ENCODE measurements at places on chromosomes 3 and 15.
A peak's percentile ranks its signal among the peaks of the same experiment; 100 is the strongest.

DNA sequence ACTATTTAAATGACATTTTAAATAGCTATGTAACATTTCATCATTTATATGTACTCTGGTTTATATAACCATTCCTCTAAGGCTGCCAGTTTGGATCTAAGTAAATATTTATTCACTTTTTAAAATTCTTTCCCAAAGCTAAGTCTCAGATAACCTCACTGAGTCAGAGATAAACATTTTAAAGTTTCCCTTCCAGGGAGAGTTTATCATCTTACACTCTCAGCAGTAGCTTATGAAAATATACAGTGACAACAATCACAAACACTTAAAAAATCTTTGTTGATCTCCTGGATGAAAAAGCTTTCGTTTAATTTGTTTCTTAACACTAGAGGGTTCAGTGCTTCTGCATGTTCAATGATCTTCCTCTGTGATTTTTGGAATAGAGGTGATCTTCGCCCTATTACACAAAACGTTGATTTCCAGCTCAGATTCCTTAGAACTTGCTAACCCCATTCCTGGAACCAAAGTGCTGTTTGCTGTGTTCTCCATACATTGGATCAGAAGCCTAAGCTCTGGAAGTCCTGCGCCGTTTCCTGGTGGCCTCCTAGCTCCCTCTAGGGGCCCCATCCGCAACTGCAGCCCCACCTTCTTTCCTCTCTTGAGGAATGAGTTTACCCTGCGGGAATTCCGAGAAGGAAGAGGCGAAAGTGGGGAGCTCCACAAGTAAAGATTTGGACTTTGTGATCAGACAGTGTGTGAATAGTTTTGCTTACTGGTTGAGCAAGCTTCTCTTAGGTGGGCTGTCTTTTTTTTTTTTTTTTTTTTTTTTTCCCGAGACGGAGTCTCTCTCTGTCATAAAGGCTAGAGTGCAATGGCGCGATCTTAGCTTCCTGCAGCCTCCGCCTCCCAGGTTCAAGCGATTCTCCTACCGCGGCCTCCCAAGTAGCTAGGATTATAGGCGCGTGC lies 29.3 kb upstream of the SACM1L start:
- peak; percentile 21 for DNase-seq

GRCh38 chr3:165835431-165835830 lies 1.8 kb downstream of the BCHE start:
- DNase-seq: no peak

DNA sequence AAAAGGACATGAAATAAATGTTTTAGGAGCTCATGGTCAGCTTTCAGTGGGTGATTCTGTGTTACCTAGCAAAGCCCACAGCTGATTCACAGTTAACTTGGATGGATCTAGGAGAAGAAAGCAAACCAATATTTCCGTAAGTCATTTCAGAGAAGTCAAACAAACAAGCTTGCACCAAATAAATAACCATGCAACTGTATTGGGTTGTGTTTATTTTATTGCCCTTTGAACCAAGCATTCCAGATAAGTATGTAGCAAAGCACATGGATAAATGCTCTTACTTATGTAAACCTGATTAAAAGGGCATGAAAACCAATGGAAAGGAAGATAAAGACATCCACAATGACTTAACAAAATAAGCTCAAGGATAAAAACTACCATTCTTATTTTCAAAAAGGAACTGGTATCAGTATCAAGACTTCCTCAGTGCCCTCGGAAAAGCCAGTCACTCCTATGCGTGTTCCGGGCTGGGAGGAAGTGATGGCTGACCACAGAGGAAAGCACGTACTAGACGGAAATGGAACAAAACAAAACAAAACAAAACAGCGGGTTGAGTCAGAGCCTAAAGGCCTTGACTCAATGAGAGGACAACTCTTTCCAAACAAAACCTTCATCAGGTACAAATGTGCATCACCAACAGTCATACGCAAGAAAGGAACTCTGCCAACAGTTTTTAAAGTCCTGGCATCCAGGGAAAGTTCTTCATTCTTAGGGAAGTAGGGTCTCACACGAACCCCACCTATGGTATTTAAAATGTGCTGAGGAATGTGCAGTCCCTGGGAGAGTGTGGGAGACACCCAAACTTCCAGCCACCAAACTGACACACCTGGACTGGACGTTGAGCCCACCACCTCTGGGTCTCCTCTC lies 103.3 kb downstream of the SNRK start:
- peak; percentile 33 for DNase-seq

DNA sequence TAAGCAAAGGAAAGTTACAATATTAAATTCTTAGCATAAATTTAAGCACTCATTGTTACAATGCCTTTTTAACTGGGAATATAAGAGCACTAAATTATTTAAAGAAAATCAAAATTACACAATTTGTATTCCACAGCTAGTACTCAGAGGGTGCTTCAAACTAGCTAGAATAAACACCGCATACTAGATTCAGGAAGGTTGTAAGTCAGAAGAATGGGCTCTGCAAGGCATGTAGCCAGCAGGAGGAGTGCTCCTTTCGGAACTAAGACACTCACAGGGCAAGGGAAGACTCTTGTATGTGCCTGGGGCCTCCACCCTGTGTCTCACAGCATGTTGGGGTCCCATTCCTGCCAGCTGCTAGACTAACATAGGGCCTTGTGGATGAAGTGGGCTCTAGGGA lies 327.7 kb upstream of the ALCAM start:
- DNase-seq: no peak

GRCh38 chr15:44033894-44034293 lies 161.2 kb downstream of the FRMD5 start:
- no peak for DNase-seq

DNA sequence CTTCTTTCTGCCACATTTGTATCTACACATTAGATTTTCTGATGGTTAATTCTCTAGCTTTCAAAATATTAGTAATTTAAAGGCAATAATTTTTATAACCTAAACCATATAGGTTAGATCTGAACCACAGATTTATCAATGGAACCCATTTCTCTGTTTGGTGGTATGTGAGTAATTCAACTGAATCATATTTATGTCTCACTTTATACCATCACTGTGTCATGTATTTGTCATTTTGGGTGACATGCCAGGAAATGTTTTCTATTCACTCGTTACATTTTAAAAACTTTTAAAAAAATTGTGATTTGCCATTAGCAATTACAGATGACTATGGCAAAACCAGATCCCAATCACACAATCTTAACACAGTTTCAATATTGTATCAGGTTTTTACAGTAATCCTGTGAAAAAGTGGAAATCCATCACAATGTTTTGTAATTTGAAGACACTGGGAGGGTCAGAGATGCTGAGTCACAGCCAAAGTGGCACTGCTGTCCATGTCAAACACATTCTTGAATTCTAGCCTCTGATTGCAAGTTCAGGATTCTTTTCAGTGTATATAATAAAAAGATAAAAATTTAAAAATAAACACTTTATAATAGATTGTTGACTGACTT lies 356.0 kb upstream of the RBMS3 start:
- DNase-seq: no peak

DNA sequence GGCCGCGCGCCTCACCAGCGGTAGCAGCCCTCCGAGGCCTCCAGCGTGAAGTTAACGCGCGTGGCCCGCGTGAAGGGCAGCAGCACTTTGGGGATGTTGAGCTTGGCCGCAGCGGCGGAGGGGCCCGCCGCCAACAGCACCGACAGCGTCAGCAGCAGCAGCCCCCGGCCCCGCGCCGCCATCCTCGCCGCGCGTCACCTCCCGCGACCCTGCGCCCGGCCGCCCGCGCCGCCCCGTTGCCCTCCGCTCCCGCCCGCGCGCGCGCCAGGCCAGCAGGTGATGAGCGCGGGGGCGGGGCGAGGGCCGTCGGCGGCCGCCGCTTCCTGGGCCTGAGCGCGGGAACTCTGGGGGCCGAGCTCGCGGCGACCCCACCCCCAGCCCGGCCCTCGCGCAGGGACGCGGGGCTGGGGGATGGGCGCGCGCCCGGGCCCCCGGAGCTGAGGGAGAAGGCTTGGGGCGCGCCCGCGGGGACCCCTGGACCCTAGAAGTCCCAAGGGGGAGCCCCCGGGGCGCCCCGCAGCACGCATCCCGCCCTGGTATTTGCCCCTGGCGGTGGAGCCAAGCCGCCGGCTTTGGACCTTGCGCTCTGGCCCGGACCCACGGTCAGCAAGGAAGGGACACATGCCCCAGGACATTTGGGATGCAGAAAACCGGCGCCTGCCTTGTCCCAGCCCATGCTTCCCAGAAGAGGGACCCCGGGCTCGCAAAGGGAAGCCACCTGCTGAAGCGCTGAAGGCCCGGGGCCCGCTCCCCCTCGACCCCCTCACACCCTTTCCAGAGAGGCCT lies at the start of gene NUP210:
Gene NUP210, minus strand, starts transcription at position 278 of the 786 bp plus-strand sequence. Its CDS starts 96 bp downstream, at position 182.
- DNase-seq: no peak

DNA sequence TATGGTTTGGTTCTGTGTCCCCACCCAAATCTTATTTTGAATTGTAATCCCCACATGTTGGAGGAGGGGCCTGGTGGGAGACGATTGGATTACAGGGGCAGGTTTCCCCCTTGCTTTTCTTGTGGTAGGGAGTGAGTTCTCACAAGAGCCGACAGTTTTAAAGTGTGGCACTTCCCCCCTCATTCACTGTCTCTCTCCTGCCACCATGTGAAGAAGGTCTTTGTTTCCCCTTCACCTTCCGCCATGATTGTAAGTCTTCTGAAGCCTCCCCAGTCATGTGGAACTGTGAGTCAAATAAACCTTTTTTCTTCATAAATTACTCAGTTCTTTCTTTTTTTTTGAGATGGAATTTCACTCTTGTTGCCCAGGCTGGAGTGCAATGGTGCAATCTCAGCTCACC lies 124.9 kb downstream of the IQCH start:
- no peak for DNase-seq

DNA sequence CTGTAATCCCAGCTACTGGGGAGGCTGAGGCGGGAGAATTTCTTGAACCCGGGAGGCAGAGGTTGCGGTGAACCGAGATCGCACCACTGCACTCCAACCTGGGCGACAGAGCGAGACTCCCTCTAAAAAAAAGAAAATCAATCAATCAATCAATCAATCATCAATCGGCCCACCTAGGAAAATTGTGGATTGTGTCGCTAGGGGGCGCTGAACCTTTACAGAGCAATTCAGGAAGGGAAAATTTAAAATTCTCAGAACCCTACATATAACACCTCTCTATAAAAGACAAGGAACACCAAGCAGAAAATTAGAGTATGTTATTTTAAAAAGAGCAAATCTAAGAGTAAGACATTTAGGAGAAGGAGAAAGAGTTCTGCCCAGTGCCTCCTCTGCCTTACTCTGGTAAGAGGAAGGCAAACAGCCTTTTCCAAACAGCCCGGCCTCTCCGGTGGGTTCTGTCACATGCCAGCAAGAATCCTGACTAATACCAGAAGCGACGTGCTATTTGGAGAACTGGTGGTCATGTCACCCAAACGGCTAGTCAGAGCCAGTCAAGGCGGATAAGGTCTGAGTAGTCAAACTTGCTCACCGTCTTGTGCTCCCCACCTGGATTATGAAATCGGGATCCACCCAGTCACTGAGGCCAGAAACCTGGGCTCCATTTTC lies 22.3 kb upstream of the SMCO1 start:
- peak; percentile 29 for DNase-seq

- DNase-seq: no peak
Measured at GRCh38 chr3:194376241-194376560, 6.7 kb upstream of the LRRC15 start.

- no peak for DNase-seq
Measured at GRCh38 chr3:146543461-146544001, 876 bp downstream of the PLSCR1 start.

DNA sequence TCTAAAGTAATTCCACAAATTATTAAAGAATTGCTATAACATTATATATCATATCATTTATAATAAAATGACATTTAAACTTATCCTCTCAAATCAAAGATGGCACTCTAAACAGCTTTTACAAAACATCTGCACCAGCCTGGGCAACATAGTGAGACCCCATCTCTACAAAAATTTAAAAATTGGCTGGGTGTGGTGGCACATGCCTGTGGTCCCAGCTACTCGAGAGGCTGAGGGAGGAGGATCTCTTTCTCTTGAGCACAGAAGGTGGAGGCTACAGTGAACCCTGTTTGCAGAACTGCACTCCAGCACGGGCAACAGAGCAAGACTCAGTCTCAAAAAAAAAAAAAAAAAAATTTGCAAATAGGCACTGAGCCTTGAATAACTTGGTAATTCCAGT lies 63.1 kb downstream of the PIK3CB start:
- no peak for DNase-seq

DNA sequence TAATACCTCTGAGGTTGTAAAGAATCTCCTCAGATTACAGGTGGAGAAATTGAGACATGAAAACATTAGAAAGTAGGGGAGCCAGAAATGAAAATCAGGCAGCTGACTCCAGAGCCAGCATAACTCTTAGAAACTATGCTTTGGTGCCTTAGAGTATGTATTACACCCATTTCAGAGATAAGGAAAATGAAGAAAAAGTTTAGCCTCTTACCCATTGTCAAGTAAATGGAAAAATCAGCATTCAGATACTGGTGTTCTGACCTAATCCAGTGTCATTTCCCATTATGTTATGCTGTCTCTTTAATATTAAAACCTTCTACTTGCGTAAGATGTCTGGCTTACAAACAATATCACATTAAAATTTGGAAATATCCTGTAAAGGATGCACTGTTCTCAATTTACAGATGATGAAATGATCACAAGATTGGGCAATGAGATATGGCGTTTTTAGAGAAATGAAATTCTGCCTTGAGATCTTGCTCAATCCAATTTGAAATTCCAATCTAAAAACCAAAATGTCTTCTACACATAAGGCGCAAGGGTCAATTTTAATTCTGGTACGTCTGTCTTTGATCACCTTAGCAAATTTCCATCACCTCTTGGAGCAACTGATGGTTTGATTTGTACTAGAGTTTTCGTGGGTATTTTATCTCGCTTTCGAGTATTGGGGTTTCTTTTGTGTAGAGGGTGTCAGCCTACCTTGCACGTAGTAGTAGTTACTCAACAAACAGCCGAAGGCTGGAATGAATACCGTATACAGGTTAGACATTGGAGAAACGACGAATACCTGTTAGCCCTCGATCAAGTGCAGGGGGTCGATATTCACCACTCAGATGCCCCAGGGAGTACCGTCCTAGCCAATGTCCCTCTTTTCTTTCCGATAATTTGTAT lies 902 bp upstream of the ZCWPW2 start:
- DNase-seq: no peak

- no peak for DNase-seq
Measured at GRCh38 chr3:100503448-100503847, 11.0 kb downstream of the TMEM45A start.

DNA sequence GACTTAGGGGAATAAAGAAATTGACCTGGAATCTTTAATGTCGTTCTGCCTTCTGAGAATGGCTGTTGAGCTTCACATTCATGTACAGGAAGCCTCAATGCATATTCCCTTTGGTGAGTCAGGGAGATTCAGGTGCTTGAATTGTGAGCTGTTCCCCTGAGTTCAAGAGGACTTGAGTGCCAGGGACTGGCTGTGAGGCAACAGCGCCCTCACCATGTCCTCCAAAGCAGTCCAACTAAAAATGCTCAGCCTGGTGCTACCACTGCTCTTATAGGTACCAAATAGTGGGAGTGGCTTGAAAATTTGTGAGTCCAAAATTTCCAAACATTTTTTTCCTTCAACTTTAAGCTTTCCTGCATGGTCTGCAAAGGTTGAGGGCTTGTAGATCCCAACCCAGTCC lies 54.1 kb downstream of the LEO1 start:
- DNase-seq: no peak

DNA sequence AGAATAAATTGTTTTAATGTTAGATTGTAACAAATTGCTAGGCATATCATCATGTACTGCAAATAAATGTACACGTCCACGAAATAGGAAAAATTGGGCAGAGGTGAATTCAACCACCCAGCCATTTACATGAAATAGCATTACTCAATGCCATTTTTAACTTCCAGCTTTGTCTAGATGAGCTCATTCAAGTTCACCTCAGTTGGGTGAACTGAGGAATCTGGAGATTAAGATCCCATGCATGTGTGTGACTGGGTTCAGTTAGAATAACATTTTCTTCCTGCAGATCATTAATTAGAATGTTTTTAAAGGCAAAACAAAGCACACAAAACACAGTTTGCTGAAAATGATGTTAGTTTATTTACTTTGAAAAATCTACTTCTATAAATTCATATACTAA lies 767.8 kb upstream of the GOLIM4 start:
- no peak for DNase-seq

All from activated CD8-positive, alpha-beta memory T cell treated with anti-CD3 and anti-CD28 coated beads for 4 hours (primary cell).